Stimulated activated CD8-positive, alpha-beta memory T cell treated with anti-CD3 and anti-CD28 coated beads, Interleukin-4, amount 100 ng/mL, for 24 hours (primary cell): ENCODE measurements at places on chromosomes 4 and X.

DNA sequence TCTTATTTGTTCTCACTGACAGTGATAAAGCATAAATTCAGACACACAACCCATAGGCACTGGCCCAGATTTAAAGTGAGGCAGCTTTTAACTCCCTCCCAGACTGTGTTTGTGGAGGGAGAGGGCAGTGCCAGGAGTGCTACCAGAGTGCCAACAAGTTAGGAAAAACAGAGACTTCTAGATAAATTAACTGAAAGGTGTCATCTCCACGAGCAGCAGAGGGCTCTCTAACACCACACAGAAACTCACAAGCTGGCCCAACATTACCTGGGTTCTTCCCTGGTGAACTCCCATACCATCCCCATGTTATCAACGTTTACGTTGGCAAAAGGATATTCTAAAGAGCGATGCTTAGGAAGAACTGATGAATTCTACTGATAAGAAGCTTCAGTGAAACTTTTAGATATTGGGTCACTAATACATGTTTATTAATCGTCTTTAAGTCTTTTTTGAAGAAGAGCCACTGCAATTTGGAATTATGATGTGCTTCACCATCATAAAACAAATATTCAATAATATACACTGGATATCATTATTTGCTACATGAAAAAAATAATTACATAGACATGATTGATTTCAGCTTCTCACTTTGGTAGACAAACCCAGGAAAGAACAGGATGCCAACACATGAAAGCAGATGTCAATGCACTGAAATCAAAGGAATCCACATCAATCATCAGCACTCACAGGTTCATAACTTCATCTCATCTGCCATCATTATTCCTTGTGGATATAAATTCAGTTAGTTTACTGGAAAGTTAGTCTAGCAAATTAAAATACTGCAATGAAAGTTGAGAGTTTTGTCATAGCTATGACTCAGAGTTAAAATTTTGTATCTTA lies 121.2 kb upstream of the NAP1L5 start:
- DNase-seq = no peak

GRCh38 chrX:30652527-30653414 lies 452 bp upstream of the GK start:
- DNase-seq = peak; percentile 82

- no peak for DNase-seq
Observed at GRCh38 chrX:80511969-80512760, 91.9 kb downstream of the TENT5D start.

GRCh38 chr4:1074077-1074476 lies 39.3 kb downstream of the RNF212 start:
- no peak for DNase-seq

GRCh38 chrX:48960291-48960690 lies 2.9 kb upstream of the OTUD5 start:
- DNase-seq = no peak

- no peak for DNase-seq
Observed at GRCh38 chr4:22764183-22764582, 71.4 kb downstream of the GBA3 start.

GRCh38 chr4:165524532-165525190 lies 145.9 kb downstream of the CPE start:
- DNase-seq = no peak

- no peak for DNase-seq
Observed at GRCh38 chr4:156705311-156705710, 266.3 kb downstream of the PDGFC start.

DNA sequence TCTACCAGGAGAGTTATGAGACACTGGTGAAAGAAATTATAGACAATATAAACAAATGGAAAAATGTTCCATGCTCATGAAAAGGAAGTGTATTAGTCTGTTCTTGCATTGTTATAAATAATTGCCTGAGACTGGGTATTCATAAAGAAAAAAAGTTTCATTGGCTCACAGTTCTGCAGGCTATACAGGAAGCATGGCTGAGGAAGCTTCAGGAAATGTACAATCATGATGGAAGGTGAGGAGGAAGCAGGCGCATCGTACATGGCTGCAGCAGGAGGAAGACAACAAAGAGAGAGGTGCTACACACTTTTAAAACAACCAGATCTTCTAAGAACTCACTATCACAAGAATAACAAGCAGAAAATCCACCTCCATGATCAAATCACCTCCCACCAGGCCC lies 184.3 kb downstream of the NPNT start:
- no peak for DNase-seq

GRCh38 chr4:57097711-57098110 lies 12.5 kb downstream of the IGFBP7 start:
- no peak for DNase-seq

- no peak for DNase-seq
Observed at GRCh38 chr4:92344216-92344615, 40.5 kb downstream of the GRID2 start.

DNA sequence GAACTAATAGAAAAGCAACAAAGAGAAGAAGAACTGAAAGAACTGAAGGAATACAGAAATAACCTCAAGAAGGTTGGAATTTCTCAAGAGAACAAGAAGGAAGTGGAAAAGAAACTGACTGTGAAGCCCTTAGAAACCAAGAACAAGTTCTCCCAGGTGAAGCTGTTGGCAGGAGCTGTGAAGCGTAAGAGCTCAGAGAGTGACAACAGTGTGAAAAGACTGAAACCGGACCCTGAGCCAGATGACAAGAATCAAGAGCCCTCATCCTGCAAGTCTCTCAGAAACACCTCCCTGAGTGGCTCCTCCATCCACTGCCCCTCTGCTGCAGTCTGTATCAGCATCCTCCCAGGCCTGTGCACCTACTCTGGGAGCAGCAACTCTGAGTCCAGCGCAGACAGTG lies 8.4 kb upstream of the FHDC1 start:
- DNase-seq = no peak

GRCh38 chrX:13470685-13470977 lies 98.8 kb upstream of the EGFL6 start:
- DNase-seq = no peak

DNA sequence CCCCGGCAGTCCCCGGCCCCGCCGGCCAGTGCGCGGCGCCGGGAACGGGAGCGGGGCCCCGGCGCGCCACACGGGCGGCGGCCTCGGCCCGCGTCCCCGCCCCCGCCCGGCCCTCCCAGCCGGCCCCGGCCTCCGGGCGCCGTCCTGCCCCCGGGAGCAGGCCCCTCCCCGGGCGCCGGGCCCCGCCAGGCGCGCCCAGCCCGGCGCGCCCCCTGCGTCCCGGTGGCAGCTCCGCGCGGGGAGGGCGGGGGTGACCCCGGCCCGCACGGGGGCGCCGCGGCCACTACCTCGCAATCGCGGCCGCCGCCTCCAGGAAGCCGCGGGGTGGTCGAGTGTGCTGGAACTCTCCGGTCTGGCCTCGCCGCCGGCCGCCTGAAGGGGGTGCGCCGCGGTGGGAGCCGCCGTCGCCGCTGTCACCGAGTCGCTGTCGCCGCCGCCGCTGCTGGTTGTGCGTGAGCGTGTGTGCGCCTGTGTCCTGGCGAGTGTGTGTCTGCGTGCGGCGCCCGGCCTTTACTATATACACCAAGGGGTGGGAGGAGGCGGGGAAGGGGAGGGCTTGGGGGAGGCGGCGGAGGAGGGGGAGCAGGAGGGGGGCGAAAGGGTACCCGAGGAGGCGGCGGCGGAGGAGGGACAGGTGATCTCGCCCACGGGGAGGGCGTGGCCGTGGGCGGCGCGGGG lies at the start of gene RAI2:
Gene RAI2 (minus strand): TSS at position 488 of the 678 bp plus-strand sequence. CDS start 59,288 bp downstream, outside the sequence.
- DNase-seq = no peak

- DNase-seq = no peak
Observed at GRCh38 chr4:7381221-7381889, 53.4 kb downstream of the PSAPL1 start.
